ENCODE measurements at places on chromosomes 11 and 22.

DNA sequence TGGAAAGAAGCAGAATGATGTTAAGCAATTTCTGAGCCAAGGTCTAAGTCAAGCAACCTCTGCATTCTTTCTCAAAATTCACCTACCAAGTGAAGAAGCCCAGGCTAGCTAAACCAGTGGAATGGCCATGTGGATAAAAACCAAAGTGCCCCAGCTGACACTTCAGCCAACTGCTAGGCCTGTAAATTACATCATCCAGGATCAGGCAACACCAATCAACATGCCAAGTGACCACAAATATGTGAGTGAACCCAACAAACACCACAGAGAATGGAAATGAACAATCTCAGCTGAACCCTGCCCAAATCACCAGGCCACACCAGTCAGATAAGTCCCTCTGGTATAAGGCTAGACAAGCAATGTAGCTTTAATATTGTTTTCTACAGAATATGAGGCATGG is 25.1 kb upstream of the FJX1 start:
- DNase-seq: no peak

DNA sequence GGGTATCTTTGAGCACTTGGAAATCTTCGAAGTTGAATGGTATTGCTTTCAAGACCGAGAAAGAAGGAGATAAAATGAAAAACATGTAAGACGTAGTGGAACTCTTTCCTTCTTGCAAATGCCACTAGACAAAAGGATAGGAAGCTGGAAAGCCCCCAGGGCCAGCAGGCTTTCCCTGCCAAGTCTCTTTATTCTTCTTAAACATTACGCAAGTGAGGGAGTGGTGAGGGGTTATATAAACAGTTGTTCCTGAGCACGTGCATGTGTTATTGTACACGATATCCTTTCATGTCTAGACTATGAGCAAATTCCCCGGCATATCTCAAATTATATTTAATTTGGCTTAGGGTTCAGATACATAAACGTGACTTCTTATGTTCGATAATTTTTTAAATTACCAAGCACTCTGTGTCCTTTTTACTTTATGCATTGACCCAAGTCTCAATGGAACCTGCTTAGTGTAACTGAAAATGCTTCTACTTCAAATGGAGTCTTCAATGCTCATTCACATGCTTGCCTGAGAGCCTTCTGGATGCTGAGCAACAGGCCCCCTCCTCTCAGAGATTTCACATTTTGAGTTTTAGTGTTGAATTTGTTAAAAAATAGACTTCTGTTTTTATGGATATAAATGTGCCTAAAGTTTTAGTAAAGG is 59.0 kb downstream of the PPP2R1B start:
- DNase-seq: no peak

GRCh38 chr11:114061048-114061680 is 1.7 kb downstream of the ZBTB16 start:
- no peak for DNase-seq

DNA sequence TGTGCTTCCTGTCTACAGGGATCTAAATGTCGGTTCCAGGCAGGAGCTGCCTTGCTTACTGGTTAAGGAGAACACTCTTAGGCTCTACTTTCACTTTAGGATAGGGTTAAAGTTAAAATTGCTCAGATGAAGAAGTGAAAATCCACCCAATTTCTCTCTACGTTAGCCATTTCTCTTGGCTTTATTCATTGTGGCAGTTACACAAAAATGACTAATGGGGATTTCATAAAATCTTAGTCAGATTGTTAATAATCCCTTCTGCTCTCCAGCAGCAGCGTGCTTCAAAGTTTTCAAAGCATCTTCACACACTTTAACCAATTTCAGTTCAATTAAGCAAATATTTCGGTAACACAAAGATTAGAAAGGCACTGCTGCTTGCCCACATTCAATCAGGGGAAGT is 58.4 kb upstream of the RCN1 start:
- DNase-seq: no peak

GRCh38 chr11:2942872-2943710 is 13.9 kb upstream of the PHLDA2 start:
- no peak for DNase-seq

DNA sequence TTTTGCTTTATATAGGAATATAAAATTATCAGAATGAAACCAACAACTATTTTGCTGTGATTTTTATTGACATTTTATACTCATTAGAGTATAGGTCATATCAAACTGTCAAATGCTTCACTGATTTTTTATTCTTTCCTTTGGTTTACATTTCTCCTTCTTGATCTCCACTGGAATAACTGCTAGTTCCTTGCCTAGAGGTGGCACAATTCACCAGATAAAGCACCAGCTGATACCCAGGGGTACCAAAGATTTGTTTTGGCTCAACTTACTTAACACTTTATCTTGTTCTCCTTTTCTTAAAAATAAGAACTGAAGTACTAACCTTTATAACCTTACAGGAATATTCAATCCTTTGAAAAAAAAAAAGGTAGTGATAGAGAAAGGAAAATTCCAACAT is 725.1 kb upstream of the CHORDC1 start:
- no peak for DNase-seq

- DNase-seq: no peak
These were observed 3.3 kb downstream of the ALDH3B2 start for GRCh38 chr11:67671211-67671520.

DNA sequence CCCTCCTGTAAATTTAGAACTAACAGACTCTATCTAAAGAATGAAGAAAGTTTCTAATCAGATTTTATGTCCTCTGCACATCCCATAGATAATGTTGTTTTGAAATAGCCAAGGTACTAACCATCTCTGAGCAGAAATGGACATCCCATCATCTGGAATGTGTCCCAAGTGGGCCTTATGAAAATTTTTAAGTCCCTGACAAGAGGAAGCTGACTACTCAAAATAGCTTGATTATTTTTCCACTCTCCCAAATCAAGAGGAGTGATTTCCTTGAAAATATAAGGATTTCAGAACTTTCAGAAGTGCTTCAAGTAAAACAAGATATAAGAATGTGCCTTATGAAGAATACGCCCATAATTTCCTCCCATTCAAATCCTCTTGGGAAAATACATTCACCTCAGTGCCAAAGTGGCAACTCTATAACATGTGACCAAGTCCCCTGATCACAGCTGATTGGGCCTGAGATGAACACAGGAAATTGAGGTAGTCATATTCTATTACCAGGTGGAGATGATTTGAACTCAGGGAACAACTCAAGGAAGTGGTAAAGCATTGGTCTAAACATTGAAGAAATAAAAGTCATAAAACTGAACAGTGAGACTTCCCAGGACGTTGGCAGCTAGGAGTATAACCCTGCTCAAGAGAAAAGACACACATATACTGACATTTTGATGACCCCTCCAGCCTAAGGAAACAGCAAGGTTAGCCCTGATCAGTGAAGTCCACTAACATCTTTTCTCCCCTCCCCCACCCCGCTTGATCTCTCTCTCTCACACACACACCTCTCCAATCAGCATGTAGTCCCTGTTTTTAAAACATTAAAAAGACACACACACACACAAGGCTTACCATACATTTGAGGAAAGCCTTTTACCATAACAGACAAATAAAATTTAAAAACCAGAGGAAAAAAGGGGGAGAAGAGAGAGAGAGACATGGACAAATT is 70.8 kb upstream of the TEAD1 start:
- no peak for DNase-seq

GRCh38 chr11:761526-762108 is 14.4 kb downstream of the TALDO1 start:
- no peak for DNase-seq

GRCh38 chr11:34827228-34827627 is 89.0 kb downstream of the APIP start:
- no peak for DNase-seq

DNA sequence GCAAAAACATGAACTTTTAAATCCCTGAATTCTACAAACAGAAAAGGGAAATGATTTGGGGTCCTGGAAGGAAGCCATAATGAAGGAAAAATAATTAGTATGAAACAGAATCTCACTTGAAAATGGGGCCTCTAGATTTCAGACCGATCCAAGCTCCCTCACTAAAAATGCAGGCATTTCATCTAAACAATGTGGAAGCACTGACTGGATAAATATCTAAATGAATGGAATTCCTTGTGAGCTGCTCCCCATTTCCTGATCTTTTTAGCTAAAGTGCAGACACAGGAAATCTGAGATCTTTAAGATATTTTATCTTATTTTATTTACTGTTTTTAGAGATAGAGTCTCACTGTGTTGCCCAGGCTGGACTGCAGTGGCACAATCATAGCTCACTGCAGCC is 1255.8 kb downstream of the LRRC4C start:
- DNase-seq: no peak

DNA sequence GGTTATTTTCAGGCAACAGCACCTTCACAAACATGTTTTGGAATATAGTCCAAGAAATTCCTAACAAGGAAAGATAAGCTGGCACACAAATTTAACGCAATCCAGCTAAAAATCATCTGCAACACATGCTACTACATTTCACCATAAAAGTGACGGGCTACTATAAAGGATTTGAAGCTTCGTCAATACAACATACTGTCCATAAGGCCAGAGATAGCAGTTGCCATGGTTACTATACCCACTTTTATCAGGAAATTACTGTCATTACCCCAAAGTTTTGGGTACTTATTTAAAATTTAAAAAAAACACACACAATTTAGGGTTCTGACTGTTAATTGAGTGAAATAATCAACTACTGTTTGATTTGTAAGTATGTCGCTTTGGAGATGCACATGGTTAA is 6.9 kb downstream of the PHF21A start:
- DNase-seq: no peak

- no peak for DNase-seq
These were observed 2.1 kb upstream of the ZNHIT2 start for GRCh38 chr11:65119670-65119995.

DNA sequence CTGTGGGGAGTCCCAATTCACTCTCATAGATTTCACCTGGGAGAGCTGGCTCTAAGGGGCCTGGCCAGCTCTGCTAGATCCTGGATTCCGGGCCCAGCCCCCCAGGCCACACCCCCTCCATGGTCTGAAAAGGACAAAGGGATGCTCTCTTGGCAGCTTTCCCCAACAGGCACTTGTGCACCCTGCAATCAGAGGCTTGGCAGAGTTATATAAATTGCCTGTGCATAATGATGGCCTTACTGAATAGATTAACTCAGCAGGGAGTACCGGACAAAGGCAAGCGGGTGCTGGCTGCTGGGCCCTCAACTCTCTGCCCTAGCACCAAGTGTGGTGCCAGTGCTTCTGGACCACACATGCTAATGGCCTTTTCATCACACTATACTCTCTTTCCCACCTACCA is 461.6 kb downstream of the BUD13 start:
- no peak for DNase-seq

GRCh38 chr22:27866135-27867084 is 52.6 kb downstream of the PITPNB start:
- DNase-seq: no peak

DNA sequence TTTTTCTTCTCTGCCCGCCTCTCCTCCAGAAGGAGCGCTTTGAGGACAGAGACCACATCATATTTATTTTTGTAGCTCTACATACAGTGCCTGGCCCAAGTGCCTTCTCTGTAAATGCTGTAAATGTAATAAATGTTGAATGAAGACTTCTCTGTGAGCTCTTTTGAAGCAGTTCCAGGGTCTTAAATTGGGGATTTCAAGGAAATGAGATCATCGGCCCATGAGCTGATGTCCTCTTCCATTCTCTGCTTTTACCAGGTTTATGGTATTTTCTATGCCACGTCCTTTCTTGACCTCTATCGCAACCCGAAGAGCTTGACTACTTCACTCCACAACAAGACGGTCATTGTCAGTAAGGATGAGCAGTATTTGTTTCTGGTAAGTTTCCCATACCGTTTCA is 165.7 kb upstream of the SORL1-AS1 start:
- DNase-seq: no peak

- DNase-seq: no peak
These were observed 88.7 kb downstream of the GALNT18 start for GRCh38 chr11:11533057-11533456.

- DNase-seq: no peak
These were observed 42.4 kb upstream of the NAV2 start for GRCh38 chr11:19670030-19670791.

- no peak for DNase-seq
These were observed 18.3 kb upstream of the GALNT18 start for GRCh38 chr11:11640152-11640551.

DNA sequence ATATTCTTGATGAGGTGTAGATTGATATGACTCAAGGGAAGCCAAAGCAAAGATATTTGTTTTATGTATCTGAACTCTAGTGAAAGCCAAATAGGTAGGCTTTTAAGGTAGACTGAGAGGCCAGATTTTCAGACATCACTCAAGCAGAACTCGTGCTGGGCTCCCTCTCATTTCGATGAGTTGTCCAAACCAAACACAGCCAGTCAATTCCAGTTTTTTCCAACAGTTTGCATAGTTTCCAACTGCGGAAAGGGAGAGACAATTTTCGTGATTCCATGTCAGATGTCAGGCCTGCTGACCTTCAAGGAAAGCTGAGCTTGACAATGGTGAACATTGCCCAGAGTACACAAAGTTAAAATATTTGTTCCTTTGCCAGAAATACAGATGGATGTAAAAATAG is 110.9 kb upstream of the MPPED2 start:
- DNase-seq: no peak

DNA sequence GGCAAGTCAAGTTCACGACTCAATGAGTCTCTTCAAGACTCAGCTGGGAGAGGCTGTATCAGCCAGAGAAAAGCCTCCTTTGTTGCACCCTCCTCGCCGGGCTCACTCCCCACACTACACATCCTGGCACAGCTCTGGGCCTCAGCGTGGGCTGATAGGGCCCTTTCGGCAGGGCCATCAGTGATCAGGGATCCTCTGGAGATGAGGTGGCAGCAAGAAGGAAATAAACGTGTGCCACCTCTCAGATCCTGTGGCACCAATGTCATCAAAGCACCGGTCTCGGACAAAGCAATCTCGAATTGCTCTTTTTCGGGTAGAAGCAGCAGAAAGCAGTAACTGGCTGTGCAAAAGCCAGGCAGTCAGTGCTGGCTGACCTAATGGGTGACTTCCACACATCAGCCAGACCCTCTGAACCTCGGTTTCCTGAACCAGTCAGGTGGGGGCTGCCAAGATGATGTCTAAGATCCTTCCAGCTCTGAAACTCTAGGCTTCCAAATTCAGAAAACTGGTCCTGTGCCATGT is 2.1 kb downstream of the EHD1 start:
- DNase-seq: no peak

DNA sequence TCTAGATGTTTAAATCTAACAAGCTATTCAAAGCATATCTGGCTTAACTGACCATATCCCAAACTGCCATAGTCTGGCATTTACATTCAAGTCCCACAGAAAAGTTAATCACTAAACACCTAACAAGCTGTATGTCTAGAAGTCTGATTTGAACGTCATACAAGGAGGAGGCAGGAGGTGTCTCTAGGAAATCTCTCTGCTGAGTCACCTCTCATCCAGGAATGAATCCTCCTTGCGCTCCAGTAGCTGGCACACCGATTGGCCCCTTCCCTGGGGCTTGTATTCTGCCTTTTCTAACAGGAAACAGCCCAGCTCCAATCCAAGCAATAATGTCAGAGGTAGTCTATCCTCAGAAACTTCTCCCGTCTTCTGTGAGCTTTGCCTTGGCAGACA is 31.8 kb downstream of the FEZ1 start:
- DNase-seq: no peak

DNA sequence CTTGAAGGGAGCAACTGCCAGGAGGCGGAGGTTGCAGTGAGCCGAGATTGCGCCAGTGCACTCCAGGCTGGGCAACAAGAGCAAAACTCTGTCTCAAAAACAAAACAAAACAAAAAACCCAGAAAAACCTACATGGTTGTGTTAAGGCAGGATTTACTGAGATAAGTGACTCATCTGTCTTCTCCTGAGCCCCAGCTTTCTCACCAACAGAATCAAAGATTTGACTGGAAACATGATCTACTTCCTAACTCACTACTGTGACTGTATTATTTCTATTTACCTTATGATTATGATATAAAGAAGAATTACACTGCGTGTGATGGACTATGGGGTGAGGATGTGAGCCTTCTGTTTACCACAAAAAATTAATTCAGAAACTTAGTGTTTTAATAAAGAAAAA is 21.8 kb downstream of the FAM118B start:
- no peak for DNase-seq

Measured in CMK (cell line).